HFFc6 (cell line): ENCODE measurements at places on chromosomes 13 and 19.

GRCh38 chr19:30006207-30006606 is 64.2 kb downstream of the URI1 start:
- DNase-seq = no peak

- DNase-seq = peak; percentile 80
These were observed 53.4 kb downstream of the FLT3 start for GRCh38 chr13:28046981-28047380.

- DNase-seq = no peak
These were observed 14.7 kb upstream of the HMGB1 start for GRCh38 chr13:30480292-30480950.

DNA sequence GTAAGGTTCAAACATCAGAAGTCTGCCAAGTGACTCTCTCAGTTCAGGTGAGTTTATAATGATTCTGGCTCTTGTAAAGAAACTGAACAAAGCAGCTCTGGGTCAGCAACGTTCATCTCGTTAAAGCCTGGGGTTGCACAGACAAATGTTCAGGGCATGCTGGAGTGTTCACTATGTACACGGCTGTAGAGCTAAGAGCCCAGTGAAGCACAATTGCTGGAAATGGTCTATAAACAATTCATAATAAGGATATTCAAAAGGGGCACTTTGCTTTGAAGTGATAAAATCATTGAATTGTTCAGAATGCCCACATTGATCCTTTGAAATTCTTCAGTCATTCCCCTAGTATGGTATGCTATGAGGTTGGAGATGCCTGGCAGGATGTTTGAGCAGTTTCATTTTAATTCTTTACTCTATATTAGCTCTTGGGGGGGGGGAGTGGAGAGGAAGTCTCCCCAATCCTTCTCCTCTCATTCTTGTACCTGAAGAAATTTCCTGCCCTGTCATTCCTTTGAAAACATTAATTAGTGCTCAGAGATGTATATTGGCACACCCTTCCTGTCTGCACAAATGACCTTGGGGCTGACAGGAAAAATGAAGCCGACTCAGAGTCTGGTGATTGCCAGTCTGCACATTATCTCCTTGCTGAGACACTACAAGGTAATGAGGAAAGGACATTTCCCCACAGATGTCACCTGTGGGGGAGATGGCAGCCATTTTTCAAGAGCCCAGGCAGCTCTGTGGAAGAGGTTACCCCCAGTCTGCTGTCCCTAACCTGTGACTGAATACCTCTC is 145.5 kb downstream of the DLEU7 start:
- DNase-seq = no peak

- DNase-seq = peak; percentile 67
These were observed 610 bp upstream of the WBP4 start for GRCh38 chr13:41060724-41061074.

- DNase-seq = peak; percentile 76
These were observed 6.5 kb downstream of the NKPD1 start for GRCh38 chr19:45154064-45154827.

DNA sequence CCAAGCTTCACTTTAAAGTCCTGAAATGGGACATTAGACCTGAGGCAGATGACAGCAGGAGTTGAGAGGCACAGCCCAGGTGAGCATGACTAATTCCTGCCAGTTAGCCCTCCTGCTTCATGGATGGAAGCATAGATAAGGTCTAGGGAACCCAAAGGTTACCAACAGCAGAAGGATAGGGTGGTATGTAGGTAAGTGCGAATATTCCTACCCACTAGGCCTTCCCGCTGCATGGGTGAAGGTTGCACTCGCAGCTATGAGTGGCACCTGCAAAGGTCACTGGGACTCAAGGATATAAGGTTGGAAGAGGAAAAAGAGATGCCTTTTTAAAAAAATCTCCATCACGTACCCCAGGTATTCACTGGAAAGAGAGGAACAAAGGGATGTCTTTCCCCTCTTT is 12.2 kb upstream of the MLLT1 start:
- no peak for DNase-seq

DNA sequence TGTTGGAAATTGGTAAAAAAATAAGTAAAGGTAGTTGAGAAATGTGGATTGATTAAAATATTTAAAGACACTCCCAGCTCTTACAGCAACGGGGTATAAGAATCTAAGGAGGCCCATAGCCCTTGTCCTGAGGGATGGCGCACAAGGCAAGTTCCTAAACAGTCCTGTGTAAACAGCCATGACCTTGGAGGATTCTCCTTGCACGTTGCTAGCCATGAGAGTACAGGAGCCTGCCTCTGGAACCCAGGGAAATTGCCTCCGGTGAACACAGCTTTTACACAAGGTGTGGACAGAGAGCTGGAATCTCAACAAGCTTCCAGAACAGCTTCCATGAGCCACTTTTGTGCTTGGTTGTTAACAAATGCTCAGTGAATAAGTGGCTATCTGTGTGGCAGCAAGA is 378.2 kb downstream of the FOXO1 start:
- no peak for DNase-seq

GRCh38 chr13:52061587-52061986 is 37.1 kb downstream of the UTP14C start:
- no peak for DNase-seq

DNA sequence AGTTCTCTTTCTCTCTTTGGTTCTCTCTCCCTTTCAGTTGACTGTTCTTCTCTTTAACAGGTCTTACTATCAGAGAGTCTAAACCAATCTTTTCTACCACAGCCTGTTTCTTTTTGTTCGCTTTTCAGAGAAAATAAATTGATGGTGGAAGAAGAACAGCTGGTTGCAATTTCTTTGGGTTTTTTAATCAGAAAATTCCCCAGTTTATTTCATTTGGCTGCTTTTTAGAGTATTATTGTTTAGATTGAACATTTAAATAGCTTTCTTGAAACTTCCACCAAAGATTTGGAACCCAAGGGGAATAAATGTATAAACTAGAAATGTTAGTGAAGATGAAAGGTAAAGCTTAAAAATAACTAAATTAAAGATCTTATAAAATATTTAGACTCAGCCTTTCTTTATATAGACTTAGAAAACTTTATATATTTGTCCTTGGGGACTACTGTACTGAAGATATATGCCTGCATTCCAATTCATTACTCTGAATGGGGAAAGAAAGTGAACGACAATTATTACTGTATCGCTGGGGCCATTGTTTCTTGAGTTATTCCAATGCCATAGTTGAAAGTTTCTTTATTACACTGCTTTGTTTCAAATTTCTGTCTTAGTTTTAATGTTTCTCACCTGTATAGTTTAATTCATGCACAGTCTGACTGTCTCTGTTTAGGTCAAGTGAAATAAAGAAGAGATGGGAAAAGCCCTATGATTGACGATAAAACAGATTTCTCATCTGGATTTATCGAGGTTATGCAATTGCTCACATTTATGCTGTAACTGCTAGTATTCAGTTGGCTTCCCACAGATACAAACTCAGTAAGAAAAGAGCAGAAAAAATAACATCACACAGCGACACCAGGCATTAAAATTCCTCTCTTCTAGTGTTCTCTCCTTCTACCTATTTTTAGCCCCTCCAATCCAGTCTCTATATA is 169.4 kb upstream of the CSNK1A1L start:
- DNase-seq = no peak

DNA sequence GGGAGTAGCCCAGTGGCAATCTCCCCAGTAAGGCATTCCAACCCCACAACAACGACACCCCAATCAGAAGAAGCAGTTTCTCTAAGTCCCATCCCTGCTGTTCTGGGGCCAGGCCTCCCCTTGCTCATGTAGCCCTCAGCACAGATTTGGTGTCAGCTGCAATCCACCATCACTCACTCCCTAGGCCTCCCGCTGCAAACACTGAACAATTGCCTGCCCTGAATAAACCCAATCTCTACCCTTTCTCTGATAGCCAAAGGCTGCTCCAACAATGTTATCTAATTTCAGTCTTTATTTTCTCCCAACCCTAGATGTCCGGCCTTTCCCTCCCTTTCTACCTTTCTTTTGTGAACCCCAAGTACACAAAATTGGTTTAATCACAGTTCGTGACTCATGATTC is 5.6 kb upstream of the SOX21 start:
- no peak for DNase-seq

DNA sequence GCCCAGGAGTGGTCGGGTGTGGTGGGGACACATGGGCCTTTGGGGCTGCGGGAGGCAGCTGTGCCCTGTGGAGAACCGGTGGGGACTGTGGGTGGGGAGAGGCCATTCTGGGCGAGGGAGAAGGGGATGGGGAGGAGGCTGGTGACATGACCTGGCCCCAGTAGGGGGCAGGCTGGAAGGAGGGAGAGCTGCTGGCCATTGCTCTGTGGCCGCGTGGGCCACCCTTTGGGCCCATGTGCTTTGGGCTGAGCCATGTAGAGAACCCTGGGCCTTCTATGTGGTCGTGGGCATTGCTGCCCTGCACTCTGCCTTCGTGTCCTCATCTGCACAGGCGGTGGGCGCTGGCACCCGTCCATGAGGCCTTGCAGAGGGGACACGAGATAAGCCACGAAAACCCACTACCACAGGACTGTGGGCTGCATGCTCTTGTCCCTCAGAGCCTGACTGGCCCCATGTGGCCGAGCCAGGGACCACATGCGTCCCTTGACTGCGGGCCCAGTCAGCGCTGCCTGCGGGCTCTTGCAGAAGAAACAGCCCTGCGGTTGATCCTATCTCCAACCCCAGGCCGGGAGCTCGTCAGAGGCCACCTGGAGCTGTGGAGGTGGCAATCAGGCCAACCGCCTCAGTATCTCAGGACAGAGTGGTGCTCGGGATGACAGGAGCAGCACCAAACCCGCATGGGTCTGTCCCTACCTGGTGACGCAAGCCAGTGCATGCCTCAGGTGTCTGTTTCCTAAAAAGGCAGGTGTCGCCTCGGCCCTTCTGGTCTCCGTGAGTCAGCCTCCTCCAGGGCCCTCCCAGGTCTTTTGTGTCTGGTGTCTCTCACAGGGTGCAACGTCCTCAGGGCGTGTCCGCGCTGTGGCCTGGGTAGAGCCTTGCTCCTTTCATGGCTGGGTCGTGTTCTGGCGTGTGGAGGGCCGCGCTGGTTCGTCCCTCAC is 14.3 kb downstream of the FZR1 start:
- no peak for DNase-seq
